Suppressor macrophage treated with lipopolysaccharide for 4 hours (primary cell): ENCODE measurements at places on chromosomes 16 and 17.

GRCh38 chr17:72069586-72070202, 51.1 kb upstream of the SOX9 start:
- no peak for DNase-seq

DNA sequence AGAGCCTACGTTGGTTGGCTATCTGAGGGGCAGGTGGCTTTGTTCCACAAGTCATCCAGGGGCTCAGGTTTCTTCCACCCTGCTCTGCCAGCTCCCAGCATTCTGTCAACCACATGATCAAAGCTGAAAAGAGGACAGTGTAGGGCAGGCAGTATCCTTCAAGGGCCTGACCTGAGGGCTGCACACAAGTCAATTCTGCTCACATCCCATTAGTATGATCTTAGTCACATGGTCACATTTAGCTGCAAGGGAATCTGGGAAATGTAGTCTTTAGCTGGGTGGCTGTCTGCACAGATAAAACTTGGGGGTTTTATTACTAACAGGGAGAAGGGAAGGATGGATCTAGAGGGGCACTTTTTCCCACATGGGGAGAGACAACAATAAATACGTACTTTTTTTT, 97.3 kb downstream of the SALL1 start:
- DNase-seq, result no peak

DNA sequence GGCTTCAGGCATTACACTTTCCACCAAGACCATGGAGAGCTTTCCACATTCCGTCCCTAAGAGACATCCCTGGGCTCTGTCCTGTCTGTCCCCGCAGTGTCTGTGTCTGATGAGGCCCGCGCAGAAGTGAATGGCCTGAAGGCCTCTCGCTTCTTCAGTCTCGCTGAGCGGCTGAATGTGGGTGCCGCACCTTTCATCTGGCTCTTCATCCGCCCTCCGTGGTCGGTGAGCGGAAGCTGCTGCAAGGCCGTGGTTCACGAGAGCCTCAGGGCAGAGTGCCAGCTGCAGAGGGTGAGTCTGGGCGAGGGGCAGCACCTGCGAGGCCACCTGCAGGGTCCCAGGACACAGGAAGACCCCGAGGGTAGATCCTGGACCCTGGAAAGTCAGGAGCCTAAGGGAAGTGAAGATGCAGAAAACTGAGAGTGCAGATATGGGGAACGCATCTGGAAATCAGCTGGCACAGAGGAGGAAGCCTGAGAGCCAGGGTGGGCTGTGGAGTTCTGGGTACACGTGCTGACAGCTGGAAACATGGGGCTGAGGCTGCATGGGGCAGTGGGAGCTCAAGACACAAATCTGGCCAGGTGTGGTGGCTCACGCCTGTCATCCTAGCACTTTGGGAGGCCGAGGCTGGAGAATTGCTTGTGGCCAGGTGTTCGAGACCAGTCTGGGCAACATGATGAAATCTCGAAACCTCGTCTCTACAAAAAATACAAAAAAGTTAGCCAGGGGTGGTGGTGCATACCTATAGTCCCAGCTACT, 8.0 kb downstream of the CCNF start:
- no peak for DNase-seq

- no peak for DNase-seq
Observed at GRCh38 chr17:38729368-38729885, 714 bp upstream of the CISD3 start.

GRCh38 chr16:31242206-31242605, 17.6 kb upstream of the ITGAM start:
- peak; percentile 82 for DNase-seq

DNA sequence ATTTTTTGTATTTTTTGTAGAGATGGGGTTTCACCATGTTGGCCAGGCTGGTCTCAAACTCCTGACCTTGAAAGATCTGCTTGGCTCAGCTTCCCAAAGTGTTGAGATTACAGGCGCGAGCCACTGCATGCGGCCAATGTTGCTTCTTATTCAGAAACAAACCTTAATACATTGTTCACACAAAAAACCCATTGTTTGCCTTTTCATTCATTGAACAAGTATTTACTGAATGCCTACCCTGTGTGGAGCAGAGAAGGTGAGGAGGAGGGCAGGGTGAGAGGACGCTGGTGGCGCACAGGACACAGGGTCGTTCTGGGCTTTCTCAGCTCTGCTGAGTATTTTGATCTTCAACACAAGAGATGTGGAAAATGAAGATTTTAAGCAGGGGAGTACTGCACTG, 8.0 kb upstream of the KRT23 start:
- DNase-seq, result no peak

- DNase-seq, result no peak
Observed at GRCh38 chr16:79593074-79593531, 7.4 kb downstream of the MAF start.

DNA sequence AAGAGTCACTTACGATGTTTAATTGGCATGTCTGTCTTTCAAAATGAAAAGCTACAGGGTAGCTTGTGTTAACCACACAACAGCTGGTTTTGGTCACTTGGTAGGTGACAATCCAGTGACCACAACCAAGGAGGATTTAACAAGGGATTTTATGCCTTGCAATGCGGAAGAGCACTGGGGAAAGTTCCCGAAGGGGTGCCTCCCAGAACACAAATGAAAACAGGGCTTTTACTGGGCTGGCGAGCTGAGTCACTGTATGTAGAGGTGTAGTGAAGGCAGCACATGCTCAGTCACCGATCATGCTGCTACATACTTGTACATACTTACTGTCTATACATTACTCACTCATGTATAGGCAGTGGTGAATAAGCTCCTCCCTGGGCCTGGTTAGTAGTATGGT, 483.5 kb downstream of the CDH13 start:
- no peak for DNase-seq

- DNase-seq, result no peak
Observed at GRCh38 chr17:55859301-55859795, 108.5 kb downstream of the PCTP start.

GRCh38 chr17:17730250-17730935, 49.1 kb downstream of the RAI1 start:
- no peak for DNase-seq

- no peak for DNase-seq
Observed at GRCh38 chr17:7406235-7406825, 1.3 kb upstream of the NLGN2 start.

DNA sequence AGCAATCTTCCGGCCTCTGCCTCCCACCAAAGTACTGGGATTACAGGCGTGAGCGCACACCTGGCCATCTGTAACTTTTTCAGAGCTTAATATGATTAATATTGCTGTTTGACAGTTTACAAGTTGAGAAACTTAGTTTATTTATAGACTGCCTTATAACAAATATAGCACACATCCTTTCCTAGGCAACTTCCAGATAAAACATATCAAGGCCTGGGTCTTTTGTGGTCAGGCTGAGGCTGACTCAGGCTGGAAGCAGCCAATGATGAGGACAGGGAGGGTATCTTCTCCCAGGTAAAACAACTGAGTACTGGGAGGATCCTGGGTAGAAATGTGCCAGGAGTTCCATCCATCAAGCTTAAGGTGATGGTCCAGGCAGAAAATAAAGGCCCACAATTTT, 16.2 kb downstream of the LUC7L start:
- DNase-seq, result no peak

GRCh38 chr17:36183001-36183971, 6.8 kb upstream of the TBC1D3B start:
- peak; percentile 97 for DNase-seq

GRCh38 chr16:621526-622105, 9.2 kb upstream of the WFIKKN1 start:
- DNase-seq, result no peak

GRCh38 chr17:17880577-17881196, 43.9 kb upstream of the SREBF1 start:
- DNase-seq, result no peak

DNA sequence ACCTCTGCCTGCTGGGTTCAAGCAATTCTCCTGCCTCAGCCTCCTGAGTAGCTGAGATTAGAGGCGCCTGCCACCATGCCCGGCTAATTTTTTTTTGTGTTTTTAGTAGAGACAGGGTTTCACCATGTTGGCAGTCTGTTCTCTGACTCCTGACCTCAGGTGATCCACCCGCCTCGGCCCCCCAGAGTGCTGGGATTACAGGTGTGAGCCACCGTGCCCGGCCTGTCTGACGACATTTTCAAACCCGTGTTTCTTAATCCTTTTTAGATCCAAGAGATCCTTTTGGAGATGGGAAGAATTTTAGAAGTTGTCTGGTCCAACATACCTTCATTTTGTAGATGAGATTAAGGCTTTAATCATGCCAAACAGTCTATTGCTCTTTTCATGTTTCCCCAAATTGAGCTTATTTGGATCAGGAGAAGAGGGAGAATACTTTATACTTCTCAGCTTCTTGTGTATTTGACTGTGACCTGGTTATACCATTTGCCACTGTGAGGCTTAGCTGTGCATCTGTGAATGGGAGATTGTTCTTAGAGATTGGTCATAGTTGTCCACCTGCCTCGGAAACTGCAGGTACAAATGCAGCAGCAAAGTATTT, 25.8 kb downstream of the USP10 start:
- no peak for DNase-seq

DNA sequence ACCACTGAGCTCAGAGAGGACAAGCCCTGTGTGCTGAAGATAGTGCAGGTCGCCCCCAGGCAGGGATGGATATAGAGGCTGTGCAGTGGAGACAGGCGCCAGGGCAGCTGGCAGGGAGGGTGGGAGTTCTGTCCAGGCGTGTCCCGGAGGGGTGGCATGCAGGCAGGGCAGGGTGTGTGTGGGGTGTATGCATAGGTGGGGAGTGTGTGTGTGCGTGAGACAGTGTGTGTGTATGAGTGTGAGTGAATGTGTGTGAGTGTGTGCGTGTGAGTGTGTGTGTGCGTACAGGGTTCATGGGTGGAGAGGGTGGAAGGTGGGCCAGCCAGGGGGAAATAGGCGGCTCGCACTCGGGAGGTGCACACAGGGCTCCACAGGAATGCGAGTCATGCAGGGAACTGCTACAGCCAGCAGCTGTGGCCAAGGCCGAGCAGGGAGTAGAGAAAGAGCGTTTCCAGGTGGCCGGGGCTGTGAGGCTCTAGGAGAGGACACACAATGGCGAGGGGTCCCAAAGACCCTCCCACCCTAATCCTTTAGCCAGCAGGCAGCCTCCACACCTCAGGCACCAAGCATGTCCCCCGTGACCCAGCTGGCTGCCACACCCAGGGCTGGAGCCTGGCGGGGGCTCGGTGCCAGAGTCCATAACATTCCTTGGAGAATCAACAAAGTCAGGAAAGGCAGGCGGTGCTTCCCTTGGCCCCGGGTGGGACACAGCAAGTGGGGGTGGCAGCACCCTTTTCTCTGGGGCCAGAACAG, 4.6 kb downstream of the PLCD3 start:
- no peak for DNase-seq

DNA sequence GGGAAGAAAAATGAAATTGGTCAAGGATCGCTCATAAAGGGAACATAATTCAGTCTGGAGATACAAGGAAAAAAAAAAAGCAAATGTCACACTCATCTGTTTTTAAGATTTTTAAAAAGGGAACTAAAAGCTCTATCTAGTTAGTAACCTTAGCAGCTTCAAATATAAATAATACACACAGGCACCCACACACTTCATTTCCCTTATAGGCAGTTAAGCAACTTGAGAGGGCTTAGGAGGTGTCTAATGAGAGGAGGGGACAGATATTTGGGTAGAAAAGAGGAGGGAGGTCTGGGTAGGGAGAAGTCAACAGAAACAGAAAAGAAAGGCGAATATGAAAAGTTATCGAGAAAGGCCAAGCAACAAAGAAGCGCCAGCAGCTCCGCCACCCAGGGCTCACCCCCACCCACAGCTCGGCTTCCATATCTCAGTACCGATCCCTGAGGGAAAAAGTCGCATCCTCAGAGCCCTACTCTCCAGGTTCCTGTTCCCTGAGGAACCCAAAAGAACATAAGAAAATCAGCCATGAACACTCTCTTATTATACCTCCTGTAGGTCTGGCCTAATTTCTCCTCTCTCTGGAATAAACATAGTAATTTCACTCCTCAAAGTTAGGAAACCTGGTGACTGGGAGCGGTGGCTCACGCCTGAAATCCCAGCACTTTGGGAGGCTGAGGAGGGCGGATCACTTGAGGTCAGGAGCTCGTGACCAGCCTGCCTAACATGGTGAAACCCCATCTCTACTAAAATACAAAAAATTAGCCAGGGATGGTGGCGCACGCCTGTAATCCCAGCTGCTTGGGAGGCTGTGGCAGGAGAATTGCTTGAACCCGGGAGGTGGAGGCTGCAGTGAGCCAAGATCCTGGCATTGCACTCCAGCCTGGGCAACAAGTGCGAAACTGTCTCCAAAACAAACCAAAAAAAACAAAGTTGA, 69.6 kb upstream of the RCVRN start:
- DNase-seq, result peak; percentile 45

GRCh38 chr16:1408171-1408837, 6.2 kb downstream of the UNKL start:
- DNase-seq, result peak; percentile 95

DNA sequence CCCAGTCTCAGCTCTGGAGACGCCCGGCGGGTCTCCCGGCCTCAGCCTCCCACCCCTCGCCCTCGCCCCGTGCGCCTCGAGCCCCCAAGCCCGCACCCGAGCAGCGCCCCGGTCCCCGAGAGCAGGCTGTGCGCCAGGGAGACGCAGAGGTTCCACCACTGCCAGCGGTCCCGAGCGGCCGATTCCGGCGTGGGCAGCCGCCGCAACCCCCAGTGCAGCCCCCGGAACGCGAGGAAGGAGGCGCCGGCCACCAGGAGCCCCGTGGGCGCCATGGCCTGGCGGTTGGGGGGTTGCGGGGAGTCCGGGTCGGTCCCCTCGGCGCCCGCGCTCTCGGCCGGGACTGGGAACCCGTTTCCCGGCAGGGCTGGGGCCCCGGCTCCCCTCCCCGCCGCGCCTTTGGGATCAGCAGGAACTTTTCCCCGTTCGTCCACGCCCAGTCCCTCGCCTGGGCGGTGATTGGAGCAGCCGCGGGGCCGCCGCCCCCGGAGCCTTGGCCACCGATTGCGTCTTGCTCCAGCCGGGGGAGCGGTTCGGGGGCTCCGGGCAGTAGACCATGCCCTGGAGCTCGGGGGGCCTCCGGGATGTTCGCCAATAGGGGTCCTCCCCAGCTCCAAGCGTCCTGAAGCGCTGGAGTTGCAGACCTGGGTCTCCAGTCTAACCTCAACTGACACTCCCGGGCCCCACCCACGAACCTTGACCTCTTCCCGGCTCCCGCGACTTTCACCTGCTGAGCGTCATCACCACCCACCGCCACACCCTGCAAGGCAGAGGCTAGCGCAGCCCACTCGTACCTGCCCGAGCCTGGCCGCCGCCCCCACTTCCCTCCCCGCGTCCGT, at the start of gene TLCD2:
TLCD2 (minus strand) TSS at position 407 of the 836 bp plus-strand sequence; CDS start at position 272, 135 bp downstream.
- peak; percentile 61 for DNase-seq

DNA sequence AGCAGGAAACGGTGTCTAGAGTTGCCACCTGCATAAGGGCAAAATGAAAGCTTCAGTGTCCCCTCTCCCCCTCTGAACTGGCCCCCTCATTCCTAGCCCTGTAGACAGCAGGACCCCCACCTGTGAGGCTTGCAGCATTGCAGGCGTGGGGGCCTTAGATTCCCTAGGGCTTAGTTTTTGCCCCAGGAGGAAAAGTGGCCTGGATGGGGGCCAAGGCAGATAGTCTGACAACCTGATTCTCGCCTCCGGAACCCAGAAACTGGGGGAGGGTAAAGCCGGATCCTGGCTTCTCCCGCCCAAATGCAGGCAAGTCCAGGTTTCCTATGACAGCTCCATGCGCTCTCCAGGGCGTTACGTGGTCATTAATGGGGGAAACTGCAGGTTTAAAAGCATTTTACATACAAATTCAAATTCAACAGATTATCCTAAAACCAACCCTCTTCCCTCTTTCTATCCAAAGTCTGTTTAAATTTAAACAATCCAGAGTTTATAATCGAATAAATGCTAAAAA, 678 bp upstream of the HOXB6 start:
- DNase-seq, result no peak

- DNase-seq, result peak; percentile 90
Observed at GRCh38 chr17:78737332-78737731, 44.7 kb downstream of the CYTH1 start.
